Panc1 (cell line): ENCODE measurements at places on chromosomes 11 and 22.

- DNase-seq: no peak
Measured at GRCh38 chr22:44395118-44396005, 82.6 kb upstream of the SHISAL1 start.

GRCh38 chr11:61158691-61159381 lies 2.4 kb downstream of the VPS37C start:
- no peak for DNase-seq

GRCh38 chr11:68889948-68890446 lies 13.6 kb downstream of the MRPL21 start:
- DNase-seq: no peak

GRCh38 chr22:36486619-36487384 lies 5.4 kb upstream of the TXN2 start:
- no peak for DNase-seq

GRCh38 chr11:27443746-27444507 lies 28.7 kb downstream of the LGR4 start:
- DNase-seq: no peak

GRCh38 chr11:85800595-85801342 lies 10.2 kb downstream of the SYTL2 start:
- no peak for DNase-seq

DNA sequence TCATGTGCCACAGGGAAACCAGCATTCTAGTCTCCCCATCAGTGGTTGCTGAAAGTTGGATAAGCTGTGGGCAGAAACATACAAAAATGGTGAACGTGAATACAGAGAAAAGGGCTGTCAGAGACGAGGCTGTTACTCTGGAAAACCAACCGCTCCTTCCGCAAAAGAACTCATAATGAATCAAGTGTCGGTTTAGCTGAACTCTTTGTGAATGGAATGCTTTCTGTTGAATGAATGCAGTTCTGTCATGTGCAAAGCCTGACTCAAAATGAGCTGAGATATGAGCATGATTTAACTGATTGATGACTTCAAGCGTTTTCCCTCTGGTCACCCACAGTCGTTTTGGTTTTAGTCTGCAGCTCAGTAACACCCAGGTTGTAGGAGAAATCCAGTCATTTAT lies 298.3 kb downstream of the ETS1 start:
- no peak for DNase-seq

DNA sequence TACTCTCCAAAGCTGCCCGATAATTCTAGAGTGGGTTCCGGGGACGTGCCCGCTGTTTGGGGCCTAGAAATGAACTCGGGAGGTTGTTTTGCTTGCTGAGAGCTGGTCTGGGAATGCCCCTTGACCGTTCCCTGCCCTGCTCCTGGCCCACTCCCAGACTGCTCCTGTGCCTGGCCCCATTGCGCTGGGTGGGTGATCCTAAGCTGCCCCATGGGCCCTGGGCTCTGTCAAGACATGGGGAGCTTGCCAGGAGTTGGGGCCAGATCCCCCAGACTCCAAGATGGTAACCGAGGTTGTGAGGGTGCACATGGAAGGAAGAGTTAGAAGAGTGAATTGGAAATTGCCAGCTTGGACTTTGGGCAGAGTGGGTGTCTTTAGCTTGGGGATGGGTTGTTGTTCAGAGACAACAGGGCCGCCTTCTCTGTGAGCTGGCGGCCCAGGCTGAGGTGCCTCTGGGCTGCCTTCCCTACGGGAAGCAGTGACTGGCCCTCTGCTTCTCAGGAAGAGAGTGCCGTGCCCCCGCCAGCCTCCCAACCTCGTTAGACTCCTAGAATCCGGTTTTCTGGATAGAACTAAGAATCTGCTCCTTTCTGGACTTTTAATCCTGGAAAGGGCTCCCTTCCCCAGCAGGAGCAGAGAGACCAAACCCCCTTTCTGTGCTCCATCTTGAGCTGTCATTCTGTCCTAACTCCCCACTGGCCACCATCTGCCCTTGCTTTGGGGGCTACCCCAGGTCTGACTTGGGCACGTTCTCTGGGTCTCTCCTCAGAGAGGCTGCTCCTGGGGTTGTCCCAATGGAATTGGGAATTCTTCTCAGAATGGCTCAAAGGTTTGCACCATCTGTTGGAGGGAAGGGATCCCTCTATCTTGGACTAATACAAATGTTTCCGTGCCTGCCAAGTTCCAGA lies 1.8 kb downstream of the ST3GAL4 start:
- DNase-seq: no peak

DNA sequence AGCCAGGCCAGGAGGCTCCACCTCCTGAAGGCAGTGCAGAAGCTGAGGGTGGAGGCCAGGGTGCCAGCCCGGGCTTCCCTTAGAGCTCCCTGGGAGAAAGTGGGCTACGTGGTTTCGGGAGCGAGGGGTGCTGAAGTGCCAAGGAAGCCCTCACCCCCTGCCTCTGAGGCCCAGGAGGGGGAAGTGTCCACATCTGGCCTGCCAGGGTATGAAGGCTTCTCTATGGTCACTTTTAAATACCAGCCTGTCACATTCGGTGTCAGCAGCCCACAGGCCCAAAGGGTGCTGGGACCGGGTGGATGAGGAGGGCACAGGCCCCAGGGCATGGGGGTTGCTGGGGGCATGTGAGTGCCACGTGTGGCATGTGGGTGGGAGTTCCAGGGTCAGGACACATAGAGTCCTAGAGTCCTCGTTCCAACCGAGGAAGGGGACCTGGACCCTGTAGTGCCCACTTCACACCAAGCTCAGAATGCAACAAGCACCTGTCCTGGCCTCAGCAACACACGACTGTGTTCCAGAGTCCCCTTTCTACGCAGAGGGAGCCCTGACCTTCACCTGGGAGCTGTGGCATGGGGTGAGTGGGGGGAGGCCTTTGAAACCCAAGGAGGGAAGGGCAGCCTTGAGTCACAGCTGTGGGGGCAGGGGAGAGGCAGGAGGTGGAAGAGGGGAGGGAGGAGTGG lies 1.7 kb downstream of the SHISA8 start:
- no peak for DNase-seq

- DNase-seq: no peak
Measured at GRCh38 chr11:132780046-132780445, 752.3 kb downstream of the OPCML start.

DNA sequence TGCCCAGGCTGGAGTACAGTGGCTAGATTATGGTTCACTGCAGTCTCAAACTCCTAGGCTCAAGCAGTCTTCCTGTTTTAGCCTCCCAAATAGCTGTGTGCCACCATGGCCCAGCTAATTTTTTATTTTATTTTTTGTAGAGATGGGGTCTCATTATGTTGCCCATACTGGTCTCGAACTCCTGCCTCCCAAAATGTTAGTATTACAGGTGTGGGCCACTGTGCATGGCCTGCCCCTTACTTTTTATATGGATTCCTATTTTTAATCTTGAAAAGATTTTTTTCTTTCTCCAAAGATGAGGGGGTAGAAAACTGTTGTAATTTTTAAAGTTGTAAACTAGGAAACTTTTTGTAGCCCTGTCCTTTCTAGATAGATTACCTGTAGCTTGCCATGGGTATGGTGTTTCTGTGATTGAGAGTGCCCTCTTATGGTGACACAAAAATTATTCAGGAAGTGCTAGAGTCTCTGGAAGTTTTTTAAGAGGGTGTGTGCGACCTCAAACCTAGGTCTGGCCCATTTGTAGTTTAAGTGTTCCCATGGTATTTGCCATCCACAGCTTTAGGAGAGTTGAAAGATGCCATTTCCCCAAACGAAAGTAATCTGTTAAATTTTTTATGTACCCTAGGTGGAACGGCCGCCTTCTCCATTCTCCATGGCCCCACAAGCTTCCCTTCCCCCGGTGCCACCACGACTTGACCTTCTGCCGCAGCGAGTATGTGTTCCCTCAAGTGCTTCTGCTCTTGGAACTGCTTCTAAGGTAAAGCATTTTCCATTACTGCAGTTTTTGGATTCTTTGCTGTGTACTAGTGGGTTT lies 32.4 kb downstream of the MCAM start:
- DNase-seq: peak; percentile 33

DNA sequence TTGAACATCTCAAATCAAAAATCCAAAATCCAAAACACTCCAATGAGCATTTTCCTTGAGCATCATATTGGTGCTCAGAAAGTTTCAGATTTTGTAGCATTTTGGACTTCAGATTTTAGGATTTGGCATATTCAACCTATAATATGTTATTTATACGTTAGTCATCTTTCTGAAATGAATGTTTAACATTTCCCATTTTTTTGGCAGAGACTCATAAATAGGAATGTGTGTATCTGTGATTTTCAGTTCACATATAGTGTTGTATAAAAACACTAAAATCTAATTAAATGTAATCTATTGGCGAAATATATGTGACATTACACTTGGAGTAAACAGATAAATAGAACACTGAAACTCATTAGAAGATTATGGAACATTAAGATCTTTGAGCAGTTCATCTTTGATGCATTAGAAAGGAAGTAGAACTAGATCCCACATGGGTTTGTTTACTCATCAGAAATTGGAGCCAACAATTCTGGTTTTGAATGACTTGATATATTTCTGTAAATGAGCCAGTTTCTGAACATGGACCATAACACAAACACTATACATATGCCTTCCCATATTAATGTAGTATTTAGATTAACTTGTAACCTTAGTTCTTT lies 153.1 kb downstream of the UVRAG start:
- no peak for DNase-seq

DNA sequence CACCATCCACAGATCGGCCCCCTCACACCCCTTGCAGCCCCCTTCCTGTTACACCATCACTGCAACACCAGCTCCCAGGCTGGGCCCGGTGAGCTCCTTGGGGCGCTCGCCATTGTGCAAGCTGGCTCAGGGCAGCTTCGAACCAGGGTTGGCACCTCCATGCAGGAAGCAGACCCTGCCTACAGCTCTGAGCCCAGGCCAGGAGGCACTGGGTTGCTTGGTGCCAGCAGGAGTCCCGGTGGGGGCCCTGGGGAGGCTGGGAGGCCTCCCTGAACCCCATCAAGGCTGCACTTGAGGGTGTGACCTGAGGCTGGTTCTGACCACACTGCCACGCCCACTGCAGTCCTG lies 417.1 kb downstream of the CTTN start:
- DNase-seq: no peak

DNA sequence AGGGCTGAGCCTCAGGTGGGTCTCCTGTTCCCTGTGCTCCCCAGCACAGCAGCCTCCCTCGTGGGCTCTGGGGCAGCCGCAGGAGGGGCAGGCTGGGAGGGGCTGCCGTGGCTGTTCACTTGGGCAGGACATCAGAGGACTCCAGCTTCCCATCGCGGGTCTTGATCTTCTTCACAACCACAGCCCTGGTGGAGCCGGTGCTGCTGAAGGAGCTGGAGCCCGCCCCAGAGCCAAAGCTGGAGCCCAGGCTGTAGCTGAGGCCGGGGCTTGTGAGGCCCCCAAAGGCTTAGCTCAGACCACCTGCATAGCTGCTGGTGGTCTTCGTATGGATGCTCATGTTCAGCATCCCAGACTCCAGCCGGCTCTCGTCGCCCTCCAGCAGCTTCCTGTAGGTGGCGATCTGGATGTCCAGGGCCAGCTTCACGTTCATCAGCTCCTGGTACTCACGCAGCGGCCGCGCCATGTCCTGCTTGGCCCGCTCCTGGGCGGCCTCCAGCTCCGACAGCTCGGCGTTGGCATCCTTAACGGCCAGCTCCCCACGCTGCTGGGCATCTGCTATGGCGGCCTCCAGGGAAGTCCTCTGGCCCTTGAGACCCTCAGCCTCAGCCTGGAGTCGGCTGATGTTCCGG lies 126.1 kb downstream of the NECTIN1 start:
- no peak for DNase-seq

GRCh38 chr22:39252461-39253434 lies 8.0 kb upstream of the PDGFB start:
- DNase-seq: no peak

GRCh38 chr11:28833670-28834069 lies 725.5 kb downstream of the METTL15 start:
- no peak for DNase-seq

DNA sequence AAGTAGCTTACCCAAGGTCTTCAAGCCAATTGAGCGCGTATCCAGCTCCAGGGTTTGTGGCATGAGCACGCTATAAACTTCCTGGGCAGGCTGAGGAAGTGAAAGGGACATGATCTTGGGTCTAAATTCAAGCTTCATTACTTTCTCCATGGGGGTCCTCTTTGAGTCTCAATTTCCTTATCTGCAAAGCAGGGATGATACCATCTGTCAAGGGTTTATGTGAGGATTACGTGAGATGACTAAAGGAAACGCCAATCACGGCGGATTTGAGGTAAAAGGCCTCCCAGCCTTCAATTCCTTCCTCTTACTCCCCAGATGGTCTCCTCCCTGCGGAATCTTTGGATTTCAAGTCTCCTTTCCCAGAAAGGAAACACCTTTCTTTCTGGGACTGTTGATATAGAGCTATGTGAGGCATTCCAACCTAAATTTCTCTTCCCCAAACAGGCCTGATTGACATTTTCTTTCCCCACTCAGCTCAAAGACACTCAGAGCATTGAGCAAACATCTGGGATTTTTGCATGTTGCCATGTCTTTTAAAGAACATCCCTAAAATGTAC lies 474.4 kb downstream of the INSC start:
- DNase-seq: no peak

GRCh38 chr11:10044618-10045017 lies 249.4 kb downstream of the SBF2 start:
- DNase-seq: no peak

GRCh38 chr11:44015624-44016007 lies 32.2 kb upstream of the ACCSL start:
- no peak for DNase-seq

GRCh38 chr11:15072551-15073143 lies 746 bp upstream of the CALCB start:
- no peak for DNase-seq

- DNase-seq: no peak
Measured at GRCh38 chr11:133997554-133997953, 40.8 kb upstream of the IGSF9B start.

- no peak for DNase-seq
Measured at GRCh38 chr11:73204711-73205121, 13.4 kb upstream of the P2RY2 start.

GRCh38 chr11:57798905-57799559 lies 37.4 kb downstream of the CTNND1 start:
- DNase-seq: peak; percentile 24

GRCh38 chr11:93329936-93330445 lies 551 bp upstream of the DEUP1 start:
- no peak for DNase-seq

GRCh38 chr11:19651653-19652052 lies 61.0 kb upstream of the NAV2 start:
- DNase-seq: no peak

DNA sequence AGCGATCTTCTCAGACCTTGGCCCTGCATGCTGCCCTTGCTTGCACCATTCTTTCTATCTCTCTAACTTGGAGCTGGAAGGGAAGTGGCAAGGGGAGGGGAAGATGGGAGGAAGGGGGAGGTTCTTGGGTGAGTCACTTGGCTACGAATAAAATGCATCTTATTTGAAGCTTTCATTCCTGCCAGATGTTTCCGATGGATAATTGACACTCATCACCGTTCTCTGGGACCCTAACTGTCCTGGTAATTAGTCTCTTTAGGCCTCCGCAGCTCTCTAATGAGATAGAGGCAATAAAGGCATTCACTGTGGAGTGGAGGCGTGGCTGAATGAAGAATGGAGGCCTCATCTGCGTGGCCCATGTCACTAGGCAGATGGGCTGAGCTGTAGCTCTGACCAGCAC lies 960.1 kb downstream of the NTM start:
- no peak for DNase-seq

DNA sequence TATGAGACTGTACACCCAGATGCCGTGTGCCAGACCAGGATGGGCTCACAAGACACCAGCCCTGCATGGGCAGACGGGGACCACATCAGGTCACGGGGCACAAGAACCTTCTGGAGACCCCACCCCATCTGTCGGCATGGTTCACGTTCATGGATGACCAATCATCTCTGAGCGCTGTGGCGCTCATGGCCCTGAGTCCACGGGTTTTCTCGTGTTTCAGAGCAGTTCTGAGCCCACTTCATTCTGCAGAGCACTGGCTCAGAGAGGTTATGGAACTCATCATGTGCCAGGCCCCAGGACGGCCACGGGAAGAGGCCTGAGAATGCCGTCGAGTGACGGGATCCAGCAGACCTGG lies 63.0 kb upstream of the PPARA start:
- no peak for DNase-seq
